HCT116 (cell line): ENCODE measurements at places on chromosomes 11 and 22.
A peak's percentile ranks its signal among the peaks of the same experiment; 100 is the strongest.

DNA sequence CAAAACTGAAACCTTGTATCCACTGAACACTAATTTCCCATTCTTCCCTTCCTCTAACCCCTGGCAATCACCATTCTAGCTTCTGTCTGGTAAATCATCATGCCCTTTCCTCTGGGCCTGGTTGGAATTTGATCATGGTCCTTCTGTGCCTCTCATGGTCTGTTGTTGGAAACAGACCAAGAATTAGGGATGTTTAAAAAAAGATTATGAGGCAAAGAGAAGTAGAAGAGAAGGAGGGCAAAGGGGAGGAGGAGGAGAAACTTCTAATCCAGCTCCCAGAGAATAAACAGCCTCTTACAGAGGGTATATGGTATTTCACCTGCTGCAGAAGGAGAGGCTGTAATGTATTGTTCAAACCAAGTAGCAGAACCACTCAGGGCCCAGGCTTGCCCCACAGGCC, 10.6 kb downstream of the BCO2 start:
- DNase-seq, result no peak

DNA sequence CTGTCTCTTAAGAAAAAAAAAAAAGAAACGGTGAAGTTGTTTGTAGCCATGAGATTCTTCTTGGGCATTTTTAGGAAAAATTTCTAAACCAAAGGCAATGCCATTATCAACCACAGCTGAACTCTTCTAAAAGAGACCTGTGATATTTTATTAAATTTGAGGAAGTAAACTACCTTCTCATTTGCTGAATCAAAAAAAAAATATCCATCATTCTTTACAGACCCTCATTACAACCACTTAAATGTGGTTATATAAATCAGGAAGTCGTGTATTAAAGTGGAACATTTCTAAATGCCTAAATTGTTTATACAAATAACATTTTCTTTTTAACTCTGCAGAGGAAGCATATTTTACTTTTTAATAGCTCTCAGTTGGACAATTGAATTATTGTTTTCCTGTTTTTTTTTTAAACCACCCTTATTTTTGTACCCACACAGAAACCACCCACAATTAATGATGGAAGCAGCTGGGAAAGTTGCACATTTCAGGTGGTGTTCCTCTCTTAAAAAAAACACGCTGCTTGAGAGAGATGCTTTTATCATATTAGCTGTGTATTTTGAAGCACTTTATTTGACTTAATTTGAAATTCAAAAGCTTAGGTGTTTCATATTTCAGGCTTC, 91.2 kb downstream of the ARHGAP42 start:
- DNase-seq, result no peak

- no peak for DNase-seq
Measured at GRCh38 chr22:41989246-41989645, 9.3 kb upstream of the WBP2NL start.

GRCh38 chr11:95147364-95147905, 57.8 kb downstream of the ENDOD1 start:
- peak; percentile 34 for DNase-seq

GRCh38 chr11:71933141-71933933, 4.5 kb downstream of the RNF121 start:
- DNase-seq, result no peak

- DNase-seq, result no peak
Measured at GRCh38 chr22:43180670-43181069, 6.3 kb downstream of the TTLL12 start.

DNA sequence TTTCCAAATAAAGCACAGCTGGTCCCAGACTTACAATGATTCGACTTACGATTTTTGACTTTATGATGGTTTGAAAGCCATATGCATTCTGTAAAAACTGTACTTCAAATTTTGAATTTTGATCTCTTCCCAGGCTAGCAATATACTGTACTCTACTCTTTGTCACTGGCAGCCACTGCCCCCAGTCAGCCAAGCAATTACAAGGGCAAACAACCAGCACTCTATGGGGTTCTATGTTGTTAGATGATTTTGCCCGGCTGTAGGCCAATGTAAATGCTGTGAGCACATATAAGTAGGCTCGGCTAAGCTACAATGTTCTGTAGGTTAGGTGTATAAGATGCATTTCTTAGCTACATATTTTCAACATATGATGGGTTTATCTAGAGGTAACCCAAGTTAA, 217.3 kb downstream of the RAB38 start:
- no peak for DNase-seq

- no peak for DNase-seq
Measured at GRCh38 chr11:57302489-57302888, 22.3 kb downstream of the TNKS1BP1 start.

- DNase-seq, result peak; percentile 65
Measured at GRCh38 chr11:73242251-73243092, 24.4 kb downstream of the P2RY2 start.

- DNase-seq, result no peak
Measured at GRCh38 chr11:20310137-20310536, 53.4 kb upstream of the HTATIP2 start.

DNA sequence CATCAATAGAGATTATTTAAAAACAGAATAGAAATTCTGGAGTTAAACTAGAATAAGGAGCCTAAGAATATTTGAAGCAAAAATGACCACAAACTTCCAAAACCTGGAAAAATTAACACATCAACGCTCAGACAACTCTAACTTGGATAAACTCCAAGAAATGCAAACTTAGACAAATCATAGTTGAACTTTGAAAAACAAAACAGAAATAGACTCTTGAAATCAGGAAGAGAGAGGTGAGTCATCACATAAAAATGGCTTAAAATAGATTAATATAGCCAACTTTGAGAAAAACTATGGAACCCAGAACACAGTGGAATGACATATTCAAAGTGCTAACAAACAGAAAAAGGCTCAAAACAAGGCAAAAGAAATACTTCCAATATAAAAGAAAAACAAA, 974.2 kb downstream of the JRKL start:
- no peak for DNase-seq

DNA sequence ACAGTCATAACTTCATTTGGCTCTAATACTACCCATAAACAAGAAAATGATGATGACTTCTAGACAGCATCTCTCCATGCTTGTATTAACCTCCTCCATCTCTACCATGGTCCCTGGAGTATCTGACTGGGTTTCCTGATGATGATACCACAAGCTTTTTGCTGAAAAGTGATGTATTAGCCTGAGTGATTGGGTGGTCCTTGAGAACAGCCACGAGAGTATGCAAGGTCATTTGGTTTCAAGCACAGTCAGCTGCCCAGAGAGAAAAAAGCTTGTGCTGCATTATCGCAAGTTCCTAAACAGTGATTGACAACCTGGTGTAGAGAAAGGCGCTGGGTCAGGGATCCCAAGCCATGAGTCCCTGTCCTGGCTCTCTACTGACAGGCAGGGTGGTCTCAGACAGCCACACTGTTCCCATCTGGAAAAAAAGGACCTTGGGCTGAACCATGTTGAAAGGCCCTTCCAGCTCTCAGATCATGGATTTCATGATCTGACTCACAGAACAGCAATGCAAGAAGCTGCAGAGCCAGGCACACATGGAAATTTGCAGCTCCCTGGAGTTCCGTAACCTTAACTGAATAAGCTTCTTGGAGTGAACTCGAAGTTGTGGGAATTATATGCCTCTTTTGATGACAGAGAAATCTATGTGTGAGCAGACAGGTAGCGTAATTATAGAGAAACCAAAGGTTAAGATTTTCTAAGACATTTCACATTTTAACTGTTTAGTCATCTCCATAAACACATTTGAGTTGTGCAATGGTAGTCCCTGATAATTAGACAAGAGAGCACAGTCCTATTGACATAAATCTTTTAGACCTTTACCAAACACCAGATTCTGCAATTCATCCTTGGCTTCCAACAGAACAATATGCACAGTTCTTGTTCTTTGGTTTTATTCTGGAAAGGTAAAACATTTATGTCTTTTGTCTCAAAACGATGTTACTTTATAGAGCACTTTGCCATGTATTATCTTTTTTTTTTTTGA, 54.1 kb upstream of the UBASH3B start:
- no peak for DNase-seq

GRCh38 chr22:36293606-36294292, 40.8 kb downstream of the APOL1 start:
- DNase-seq, result no peak

DNA sequence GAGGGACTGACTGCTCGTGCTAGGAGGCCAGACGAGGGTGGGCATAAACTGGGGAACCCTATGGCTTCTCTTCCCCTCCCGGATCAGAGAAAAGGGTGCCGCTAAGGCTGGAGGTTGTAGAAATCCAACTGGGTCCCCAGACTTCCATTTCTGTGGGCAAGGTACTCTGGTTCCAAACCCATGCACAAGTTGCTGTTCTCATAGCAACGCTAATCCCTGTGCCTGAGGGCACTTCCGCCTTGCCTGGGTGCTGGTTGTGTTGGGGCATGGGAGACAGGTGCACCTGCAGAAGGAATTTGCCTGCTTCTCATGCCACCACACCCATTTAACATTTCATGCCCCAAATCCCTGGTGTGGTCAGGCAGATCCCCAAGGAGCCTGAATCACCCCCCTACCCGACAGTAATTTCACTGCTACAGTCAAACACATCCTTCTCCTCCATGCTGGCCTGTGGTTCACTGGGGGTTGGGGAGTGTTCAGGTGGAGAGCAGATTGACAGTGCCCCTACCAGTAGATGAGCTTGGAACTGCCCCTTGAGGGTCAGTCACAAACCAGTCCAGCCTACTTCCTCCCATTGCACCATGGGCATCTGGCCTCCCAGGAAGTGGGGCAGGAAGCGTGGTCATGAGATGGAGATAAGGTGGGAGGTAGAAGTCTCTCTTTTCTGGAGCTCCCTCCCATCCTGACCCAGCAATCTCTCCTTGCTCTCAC, 1.2 kb downstream of the C2CD2L start:
- no peak for DNase-seq

- no peak for DNase-seq
Measured at GRCh38 chr11:45392591-45393091, 106.5 kb upstream of the SYT13 start.

DNA sequence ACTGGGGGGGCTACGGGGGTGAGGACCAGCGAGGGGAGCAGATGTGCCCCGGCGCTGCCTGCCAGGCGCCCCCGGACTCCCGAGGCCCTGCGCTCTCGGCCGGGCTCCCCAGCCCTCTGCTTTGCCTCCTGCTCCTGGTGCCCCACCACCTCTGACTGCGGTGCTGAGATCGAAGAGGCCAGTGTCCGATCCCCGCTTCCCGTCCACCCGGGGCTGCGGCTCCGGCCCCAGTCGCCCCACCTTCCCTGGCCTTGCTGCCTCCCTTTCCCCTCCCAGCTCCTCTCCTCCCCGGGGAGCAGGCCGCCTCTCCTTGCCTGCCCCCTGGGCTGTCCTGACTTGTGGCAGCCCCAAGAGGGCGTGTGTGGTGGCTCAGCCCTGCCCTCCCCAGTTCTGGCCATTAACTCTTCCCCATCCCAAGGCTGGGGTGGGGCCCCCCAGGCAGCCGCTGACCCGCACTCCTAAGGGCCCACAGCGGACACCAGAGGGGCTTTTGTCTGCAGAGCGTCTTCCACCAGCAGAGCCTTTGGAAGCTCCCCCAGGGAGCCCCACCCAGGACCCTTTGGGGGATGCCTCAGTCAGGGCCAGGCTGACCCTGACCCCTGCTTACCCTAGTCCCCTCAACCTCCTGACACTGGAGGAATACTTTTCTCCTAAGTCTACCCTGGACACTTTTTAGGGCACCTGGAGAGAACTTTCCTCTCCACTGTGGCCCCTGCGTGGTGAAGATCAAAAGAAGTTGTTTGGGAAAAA, 16.6 kb downstream of the RTN4RL2 start:
- no peak for DNase-seq

- DNase-seq, result no peak
Measured at GRCh38 chr11:120023120-120023519, 114.8 kb downstream of the TRIM29 start.
